ENCODE measurements at places on chromosomes 12 and 14. TPM values are rescaled to one million over a fixed set of nuclear protein-coding genes. Genes with fewer than 3 reads are reported as not detected.

Gene ALX1
- 2.5 TPM for total RNA-seq

Gene LRR1
- total RNA-seq: 9.1 TPM

Gene COX8C
- not detected for total RNA-seq

Gene COCH
- 0.14 TPM for total RNA-seq

Gene LRTM2
- not detected for total RNA-seq

Gene CCNK
- 34.3 TPM for total RNA-seq

Gene RNF212B
- total RNA-seq: not detected

Gene HVCN1
- 8.5 TPM for total RNA-seq

Gene GUCY2C
- not detected for total RNA-seq

Gene TDRD9
- total RNA-seq: 0.37 TPM

Gene P2RX2
- not detected for total RNA-seq

Gene GZMH
- total RNA-seq: not detected

Gene RBP5
- not detected for total RNA-seq

Gene GLTP
- total RNA-seq: 51.2 TPM

Gene HRK
- not detected for total RNA-seq

Gene TSHR
- total RNA-seq: not detected

Gene GLIPR1L1
- total RNA-seq: not detected

Gene CLEC12A
- total RNA-seq: not detected

Gene LALBA
- total RNA-seq: not detected

Gene SAMD15
- 3.1 TPM for total RNA-seq

Gene RAB15
- 2.1 TPM for total RNA-seq

Gene MYO1A
- total RNA-seq: not detected

Gene TEX22
- 0.37 TPM for total RNA-seq

Gene KLHL33
- total RNA-seq: 0.18 TPM

Gene KRT73
- total RNA-seq: not detected

Gene SRGAP1
- total RNA-seq: 12.3 TPM

Gene CISTR
- not detected for total RNA-seq

Gene OR6C2
- total RNA-seq: not detected

Gene PCBP2
- total RNA-seq: 202 TPM

Gene CLEC4D
- not detected for total RNA-seq

Gene MMP19
- total RNA-seq: 5.9 TPM

Gene PPP1R1A
- not detected for total RNA-seq

Gene VRTN
- total RNA-seq: not detected

Gene KRT6B
- 0.18 TPM for total RNA-seq

Measured in smooth muscle cell of bladder (primary cell).